ENCODE measurements at places on chromosomes 11 and 22.

DNA sequence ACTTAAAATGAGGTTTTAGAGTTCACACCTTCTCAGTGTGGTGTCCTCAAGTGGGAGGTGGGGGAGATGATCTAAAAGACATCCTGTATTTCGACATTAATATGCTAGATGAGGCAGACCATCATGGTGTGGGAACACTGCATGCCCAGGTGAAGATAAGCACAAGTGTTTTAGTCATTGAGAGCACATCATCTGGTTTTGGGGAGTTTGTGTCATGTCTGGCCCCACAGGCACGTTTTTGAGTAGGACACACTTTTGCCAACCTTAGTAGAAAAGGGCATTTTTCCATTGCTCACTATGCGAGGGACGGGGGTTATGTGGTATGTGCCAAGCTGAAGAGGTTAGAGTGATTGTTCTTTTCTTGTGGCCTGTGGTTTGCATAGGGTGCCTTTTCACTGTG lies 189.3 kb downstream of the DBX1 start:
- no peak for DNase-seq

DNA sequence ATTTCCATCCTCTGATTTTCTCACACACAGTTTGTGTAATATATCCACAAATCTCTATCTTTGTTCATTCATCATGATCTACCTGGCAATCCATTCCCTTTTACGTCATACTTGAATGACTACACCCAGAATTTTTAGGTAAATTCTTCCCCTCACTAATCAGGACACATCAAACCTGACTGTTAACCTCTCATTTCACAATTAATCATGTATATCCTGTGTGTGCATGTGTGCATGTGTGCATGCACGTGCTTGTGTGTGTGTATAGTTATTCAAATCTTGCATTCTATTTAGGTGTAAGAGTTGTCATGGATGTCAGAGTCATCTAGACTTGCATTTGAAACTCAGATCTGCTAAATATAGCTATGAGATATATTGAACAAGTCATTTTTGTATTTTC lies 130.4 kb downstream of the KIF18A start:
- DNase-seq, result no peak

- DNase-seq, result no peak
Measured at GRCh38 chr11:60214386-60214785, 28.6 kb downstream of the MS4A4E start.

DNA sequence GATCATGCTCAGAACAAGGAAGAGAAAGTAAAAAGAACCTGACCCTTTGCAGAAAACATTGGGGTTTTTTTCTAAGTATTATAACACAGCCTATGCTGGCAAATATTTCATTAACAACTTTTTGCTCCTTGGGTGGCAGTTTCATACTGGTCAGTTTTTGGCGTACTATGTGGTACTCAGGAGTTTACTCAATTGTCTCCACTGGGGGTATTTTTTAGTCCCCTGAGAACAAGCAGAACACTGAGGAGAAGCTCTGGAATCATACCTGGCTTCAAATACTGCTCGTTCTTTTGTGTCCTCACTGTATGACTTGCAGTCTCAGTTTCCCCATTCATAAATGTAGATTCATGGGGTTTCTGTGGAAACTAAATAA lies 90.4 kb downstream of the SERGEF start:
- no peak for DNase-seq

GRCh38 chr11:43579171-43579918 lies 101.2 kb upstream of the HSD17B12 start:
- DNase-seq, result no peak

GRCh38 chr11:61347916-61348461 lies 13.7 kb downstream of the CYB561A3 start:
- DNase-seq, result no peak

DNA sequence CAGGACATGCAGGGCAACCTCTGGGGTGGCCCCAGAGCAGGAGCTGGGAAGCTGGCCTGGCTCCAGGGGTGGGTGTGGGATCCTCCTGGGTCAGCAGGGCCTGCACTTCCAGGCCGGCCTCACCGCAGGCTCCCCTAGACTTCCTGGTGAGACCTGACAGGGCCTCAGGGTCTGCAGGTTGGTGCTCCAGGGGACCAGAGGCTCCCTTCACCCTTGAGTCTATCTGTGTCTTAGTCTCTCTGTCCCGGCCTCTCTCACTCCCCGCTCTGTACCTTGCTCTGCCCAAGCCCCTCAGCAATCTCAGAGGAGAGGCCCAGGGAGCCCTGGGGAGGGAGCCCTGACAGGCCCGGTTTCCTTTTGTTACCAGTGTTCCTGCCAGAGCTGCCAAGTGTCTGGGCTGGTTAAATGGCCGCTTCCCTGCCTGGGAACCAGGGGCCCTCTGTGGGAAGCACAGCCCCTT lies 13.9 kb downstream of the CD82 start:
- no peak for DNase-seq

GRCh38 chr22:21082248-21082647 lies 36.5 kb downstream of the LRRC74B start:
- DNase-seq, result no peak

DNA sequence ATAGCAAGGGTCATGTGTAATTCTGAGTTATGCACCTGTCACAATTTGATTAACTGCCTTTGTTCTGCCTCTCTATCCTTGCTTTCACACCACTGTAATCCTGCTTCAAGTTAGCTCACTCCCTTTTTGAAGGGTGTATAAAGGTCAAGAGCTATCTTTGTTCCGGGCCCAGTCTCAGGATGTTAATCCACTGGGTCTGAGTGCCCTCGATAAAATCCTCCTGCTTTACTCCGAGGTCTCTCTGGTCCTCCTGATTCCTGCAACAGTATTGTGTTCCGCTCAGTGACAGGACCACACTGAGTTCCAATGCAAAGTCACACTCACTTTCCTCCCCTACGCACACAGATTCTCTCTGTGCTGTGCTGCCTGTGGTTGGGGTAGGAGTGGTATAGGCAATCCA lies 186.5 kb downstream of the DYNC2H1 start:
- DNase-seq, result no peak

DNA sequence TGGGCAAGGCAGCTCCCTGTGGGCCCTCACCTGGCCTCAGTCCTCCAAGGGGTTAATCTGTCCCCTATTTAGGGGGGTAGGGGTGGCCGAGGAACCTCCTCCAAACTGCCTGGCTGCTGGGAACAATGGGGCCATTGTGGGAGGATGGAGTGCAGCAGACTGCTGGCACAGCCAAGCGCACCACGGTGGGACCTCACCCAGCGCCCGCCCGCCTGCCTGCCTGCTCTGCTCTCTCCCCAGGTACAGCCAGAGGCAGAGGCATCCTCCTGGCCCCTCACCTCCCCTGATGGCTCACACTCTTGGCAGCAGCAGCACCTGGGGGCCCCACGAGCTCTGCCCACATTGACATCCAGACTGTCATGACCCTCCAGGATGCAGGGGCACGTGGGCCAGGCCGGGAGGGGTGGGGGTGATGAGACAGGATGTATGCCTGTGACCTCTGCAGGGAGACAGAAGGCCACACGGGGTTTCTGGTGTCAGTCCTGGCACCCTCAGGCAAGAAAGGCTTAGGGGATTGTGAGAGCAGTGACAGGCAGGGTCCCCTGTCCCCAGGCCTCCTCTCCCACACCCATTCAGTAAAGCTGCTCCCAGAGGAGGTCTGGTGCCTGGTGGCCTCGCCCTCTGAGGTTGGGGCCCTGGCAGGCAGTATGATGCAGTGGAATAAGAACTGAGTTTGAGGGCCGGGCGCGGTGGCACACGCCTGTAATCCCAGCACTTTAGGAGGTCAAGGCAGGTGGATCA lies 11.4 kb downstream of the BCL9L start:
- DNase-seq, result no peak

GRCh38 chr11:66362481-66363147 lies 8.9 kb downstream of the SLC29A2 start:
- DNase-seq, result no peak

GRCh38 chr22:45600790-45601730 lies 70.6 kb upstream of the ATXN10 start:
- no peak for DNase-seq

DNA sequence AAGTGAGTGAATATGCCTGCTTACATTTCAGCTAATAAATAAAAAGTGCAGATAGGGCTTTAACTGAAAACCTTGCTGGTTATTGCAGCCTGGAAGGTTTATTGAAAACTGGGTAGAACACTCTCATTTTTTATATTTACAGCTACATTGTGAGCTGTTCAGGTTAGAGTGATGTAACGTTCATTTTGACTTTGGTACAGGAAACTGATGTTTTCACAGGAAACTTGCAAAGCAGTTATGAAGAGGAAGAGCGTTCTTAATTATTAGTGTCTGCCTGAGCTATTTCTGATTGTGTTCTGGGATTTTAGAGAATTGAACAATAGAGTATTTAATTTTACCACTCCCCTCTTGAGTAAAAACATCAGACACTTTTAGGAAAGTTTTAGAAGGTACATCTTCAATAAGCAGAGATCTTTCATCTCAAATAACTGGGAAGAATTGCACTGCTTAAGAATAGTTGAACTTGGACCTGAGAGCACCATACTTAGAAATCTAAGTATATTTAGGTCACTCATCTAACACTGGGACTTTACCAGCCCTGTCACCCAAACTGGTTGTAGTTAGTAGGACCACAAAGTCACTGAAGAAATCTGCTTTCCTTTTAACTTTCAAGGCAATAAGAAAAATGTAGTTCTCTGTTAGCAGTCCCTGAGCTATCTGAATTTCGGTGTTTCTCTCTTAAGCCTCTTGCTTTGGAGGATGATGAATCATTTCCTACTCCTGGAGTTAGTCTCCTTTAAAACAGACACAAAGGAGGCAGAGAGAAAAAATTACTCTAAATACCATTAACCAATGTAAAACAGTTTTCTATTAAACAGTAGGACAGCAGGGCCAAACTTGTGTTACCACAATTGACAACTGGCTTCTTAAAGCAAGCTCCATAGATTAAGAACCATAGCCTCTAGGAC lies 128.6 kb upstream of the DDI1 start:
- no peak for DNase-seq

All from fibroblast of skin of left biceps (primary cell).